ENCODE measurements at places on chromosomes 12 and 14.

DNA sequence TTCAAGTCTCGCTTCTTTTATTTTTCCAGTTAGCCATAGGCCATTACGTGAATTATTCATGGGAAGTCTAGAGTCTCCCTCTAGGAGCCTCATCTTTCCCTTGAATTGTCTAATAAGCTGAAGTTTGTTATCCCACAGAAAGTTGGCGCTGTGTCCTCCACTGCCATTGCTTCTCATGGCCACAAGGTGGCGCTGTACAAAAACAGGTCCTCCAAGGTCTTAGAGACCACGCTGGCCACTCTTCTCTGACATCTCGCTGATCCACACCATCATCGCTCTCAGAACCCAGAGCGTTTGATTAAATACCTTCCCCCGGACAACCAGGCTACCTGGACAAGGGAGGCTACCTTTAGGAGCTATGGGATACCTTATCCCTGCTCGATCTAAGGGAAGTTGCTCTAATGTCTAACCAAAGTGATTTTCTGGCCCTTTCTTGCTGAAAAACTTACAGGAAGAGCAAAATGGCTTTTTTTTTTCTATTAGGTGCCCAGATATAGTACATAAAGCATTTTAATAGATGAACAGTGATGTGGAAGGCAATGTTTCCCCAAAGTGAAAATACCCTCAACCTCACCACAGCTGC lies 110.0 kb downstream of the CCDC60 start:
- DNase-seq: no peak

- DNase-seq: no peak
Measured at GRCh38 chr14:36503771-36504741, 16.0 kb downstream of the NKX2-1 start.

- no peak for DNase-seq
Measured at GRCh38 chr14:92952481-92953298, 29.7 kb downstream of the CHGA start.

DNA sequence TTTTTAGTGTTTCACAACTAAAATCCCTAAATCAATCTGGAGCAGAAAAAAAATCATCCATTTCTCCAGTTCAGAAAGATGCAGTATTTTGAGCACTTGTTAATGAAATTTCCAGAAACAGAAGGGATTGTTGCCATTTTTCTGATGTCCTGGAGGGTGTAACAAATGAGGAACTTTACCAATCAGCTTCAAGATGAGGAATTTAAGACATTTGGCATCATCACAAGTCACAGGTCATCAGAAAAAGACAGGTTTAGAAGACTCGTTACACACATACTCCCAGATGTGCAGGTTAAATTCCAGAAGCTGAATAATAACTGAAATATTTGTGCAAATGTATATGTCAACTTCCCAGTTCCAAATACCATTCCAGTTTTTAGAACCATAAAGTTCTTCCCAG lies 482 bp upstream of the PSMC1 start:
- DNase-seq: no peak

DNA sequence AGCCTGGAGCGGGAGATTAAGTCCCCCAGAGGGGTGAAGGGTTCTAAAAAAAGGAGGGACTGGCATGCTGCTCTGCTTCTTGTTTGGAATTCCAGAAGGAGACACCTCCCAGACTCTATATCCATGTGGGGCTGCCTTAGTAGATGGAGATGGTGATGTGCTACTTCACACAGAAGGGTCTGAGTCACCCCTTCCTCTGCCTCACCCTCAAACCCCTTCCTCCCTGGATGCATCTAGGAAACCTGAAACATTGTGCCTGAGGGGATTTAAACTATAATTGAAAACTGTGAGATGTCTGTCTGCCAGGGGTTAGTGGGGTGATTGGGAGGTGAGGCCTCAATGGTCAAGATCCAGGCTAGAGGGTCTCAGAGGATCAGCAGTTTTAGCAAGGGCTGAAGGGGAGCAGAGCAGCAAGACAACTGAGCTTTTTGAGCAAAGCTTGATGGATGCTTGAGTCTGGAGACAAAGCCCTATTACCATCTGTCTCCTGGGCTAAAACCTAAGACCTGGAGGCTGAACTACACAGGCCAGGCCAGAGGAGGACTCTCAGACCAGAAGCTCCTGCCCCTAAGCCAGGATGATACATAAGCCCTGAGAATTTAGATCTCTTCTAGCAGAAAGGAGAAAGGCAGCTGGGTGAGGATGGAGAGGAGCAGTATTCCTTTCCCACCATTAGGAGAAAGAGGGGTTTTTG lies 314.7 kb upstream of the ATP2B1 start:
- DNase-seq: no peak

DNA sequence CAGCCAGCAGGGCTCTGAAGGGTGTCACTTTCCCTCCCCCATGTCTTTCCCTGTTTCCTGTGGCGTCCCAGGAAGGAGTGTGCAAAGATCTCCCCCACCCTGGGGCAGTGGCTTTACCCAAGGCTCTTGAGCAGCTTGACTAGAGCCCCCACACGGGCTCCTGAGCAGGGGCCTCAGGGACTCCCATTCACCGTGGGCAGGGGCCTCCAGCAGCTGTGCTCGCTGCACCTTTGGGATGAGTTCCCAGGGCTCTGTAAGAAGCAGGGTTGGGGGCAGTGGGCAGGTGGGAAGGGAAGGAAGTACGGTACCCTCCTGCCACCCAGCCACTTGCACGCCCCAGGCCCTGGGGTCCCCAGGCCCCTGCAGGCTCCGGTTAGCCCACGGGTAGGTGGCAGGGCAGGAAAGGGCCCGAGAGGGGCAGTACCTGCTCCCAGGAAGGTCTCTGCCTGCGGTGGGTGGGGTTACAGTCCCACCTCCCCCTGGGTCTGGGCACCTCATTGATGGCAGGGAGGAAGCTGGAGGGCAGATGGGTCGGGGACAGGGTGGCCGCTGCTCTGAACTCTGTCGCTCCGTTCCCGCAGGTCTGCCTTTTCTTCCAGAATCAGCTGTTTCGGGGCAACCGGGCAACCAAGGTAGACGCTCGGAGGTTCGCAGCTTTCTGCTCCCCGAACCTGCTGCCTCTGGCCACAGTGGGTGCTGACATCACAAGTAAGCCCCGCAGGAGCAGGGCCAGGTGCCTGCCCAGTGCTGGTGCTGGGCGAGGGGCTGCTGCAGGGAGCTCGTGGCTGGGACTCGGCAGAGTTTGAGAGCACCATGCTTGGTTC lies 13.0 kb downstream of the ASPG start:
- DNase-seq: no peak

GRCh38 chr12:30417697-30418231 lies 277.9 kb downstream of the IPO8 start:
- no peak for DNase-seq
